ENCODE measurements at places on chromosomes 7 and 10.

GRCh38 chr7:154096-154799 is 38.1 kb upstream of the FAM20C start:
- DNase-seq, result no peak

DNA sequence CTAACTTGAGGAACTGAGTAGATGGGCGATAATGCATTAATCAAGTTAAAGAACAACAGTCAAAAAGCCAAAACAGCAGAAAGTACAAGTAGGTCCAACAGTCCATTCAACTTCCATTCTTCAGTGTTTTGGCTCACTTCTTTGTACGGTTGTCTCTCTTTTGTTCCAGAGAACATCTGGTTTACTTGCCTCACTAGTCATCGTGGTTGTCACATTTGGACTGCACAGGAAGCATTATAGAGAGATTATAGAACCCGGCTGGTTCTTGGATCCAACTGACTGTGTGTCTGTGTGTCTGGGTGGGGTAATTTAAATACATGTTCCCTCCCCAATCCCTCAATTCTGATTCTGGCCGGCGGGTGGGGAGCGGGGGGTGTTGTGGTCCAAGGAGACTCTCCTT is 1.8 kb upstream of the CEP41 start:
- no peak for DNase-seq

DNA sequence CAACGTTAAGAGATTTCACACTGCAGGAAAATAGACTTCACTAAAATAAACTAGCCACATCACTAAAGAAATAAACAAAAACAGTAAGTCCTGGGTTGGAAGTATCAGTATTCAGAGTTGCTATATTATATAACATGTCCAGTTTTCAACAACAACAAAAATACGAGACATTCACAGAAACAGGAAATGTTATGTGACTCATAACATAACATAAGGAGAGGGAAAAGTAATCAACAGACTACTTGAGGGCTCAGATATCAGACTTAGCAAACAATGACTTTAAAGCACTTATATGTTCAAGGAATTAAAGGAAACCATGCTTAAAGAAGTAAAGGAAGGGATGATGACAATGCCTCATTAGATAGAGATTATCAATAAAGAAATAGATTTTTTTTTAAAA is 73.5 kb upstream of the MKLN1 start:
- no peak for DNase-seq

DNA sequence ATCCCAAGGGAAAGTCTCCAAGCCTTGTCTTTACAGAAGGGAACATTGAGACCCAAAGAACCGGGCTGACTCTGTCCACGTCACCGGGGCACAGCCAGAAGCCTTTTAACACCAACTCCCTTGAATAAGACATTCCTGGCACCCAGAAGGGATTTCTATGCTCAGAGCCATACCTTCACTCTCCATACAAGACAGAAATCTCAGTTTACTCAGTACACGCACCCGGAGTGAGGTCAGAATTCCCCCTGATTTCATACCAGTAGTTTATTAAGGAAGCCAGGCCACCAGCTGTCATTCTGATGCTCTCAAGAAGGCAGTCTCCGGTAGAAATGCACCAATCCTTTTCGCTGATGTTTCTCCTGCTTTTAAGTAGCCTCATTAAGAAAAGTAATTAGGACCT is 134.2 kb upstream of the KCNMA1 start:
- no peak for DNase-seq

GRCh38 chr7:11252705-11253272 is 279.1 kb downstream of the PHF14 start:
- no peak for DNase-seq

DNA sequence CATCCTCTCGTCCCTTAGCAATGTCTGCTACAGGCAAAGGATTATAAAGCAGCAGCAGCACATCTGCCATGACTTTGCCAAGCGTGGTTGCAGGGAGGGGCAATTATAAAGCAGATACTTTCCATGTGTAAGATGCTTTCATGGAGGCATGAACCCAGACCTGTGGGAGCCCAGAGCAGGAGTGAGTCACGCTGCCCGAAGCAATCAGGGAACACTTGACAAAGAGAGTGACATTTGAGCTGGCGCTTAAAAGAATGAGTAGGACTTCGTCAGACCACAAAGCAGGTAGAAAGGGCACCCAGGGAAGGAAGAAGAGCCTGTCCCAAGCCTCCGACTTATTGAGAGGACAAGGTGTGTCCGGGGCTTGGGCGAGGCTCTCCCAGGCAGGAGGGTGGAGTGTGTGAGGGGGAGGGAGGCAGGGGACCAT is 147.2 kb downstream of the MYOF start:
- DNase-seq, result peak; percentile 7

- no peak for DNase-seq
These were observed 8.3 kb upstream of the ANKRD1 start for GRCh38 chr10:90929179-90929578.

- no peak for DNase-seq
These were observed 393.1 kb downstream of the TNS3 start for GRCh38 chr7:47188653-47189315.

DNA sequence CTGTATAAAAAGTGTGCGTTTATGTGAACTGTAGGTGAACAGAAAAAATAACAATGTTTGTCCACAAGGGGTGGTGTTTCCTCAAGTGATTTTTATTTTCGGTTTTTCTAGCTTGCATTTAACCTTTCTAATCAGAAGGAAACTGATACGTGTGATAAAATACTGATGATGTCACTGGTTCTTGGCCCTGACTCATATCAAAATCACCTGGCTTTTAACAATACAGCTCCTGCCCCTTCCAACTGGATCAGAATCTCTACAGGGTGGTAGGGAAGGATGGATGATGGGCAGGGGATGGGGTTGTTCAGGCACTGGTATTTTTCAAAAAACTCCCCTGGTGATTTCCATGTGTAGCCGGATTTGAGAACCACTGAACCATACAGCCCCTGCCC is 10.9 kb downstream of the NPFFR1 start:
- DNase-seq, result no peak

Data from NCI-H345 (cell line).